PC-9 (cell line): ENCODE measurements at places on chromosomes 7 and 10.

- DNase-seq, result no peak
Observed at GRCh38 chr7:37181550-37181932, 267.1 kb downstream of the ELMO1 start.

DNA sequence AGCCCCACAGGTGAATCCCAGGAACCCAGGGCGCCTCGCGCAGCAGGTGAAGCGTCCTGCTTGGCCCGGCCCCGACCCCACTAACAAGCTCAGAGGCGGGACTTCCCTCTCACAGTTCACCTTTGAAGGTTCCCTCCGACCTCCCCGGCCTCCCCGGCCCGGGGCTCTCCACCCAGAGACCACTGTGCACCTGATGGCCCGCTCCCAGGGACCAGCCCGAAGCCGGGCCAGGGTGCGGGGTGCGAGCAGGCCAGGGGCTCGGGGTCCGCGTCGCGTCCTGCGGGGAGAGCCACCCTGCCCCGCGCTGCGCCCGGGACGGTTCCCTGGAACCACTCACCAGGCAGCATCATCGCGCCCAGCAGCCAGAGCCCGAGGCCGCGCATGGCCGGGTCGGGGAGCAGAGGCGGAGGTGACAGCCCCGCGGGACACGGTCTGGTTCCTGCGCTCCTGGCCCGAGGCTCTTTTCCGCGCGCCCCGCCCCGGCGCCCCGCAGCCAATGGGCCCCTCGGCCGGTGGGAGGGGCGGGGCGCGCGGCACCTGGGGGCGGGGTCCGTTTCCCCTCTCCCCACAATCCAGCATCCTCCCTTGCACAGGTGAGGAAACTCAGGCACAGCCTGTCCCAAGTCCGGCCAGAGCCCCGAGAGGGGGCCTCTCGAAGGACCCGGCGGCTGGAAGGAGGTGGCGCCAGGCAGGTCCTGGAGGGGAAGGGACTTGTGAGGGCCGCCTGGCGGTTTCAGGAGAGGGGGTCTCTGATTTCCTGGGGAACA, at the start of gene ADAM8:
ADAM8 (minus strand) TSS at position 434 of the 767 bp plus-strand sequence; CDS start at position 383, 51 bp downstream.
- peak; percentile 36 for DNase-seq

GRCh38 chr10:61120805-61121204, 176.8 kb upstream of the RHOBTB1 start:
- no peak for DNase-seq

- DNase-seq, result no peak
Observed at GRCh38 chr7:56537477-56537876, 421.3 kb upstream of the NUPR2 start.

DNA sequence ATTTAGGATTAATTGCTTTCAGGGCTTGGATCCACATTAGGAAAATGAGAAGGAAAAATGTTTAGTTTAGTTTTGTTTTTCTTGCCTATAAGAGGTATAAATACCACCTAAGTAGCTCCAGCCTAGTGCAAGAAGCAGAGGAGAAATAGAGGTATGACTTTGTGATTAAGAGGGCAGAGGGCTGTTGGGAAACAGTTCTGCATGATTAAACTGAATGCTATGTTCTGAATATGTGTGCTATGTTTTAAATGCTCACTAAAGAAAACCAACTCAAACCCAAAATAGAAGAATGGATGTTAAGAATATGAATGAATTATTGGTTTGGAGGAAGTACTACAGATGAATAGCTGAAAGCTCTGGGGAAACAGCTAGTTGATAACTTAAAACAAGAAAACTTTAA, 7.6 kb downstream of the CALCR start:
- DNase-seq, result no peak
